ENCODE measurements at places on chromosomes 3 and 15. TPM values are rescaled to one million over a fixed set of nuclear protein-coding genes. Genes with fewer than 3 reads are reported as not detected.
A peak's percentile ranks its signal among the peaks of the same experiment; 100 is the strongest.

Gene EPHA3
- total RNA-seq: 0.40 TPM

Gene PSTPIP1
- total RNA-seq: 1.3 TPM

GRCh38 chr15:80804970-80805495 lies 25.9 kb downstream of the CEMIP start:
- ATAC-seq: peak; percentile 55

DNA sequence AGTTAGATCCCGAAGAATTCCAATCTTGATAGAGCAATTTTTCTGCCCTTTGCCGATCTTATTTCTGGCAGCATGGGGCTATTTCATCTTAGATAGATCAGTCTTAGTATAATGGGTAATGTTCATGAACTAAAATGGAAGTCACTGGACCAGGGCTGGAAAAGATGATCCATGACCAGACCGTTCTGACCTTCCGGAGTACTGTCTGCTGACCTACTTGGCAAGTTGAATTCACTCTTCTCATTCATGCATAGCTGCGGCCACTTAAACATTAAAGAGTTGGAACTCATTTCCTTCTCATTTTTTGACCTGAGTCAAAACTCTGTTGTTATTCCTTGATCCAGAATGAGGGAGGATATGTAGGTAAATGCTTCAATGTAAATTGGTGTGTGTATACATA lies 32.5 kb downstream of the GMNC start:
- no peak for ATAC-seq

DNA sequence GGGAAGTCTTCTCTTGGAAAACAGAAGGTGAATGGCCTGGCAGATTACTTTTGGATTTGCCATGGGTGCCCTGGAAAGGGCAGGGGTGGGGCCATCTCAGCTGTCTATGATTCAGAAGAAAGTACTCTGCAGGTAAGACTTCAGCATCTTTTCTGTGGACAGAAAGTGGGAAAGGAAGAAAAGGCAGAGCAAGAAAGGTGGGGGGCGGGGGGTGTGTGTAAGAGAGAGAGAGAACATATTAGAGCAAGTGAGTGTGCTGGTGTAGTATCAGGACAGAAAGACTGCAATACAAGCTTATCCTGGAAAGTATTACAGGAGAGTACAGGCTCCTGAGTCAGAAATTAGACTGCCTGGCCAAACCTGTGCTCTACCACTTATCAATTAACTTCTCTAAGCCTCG lies 5.5 kb downstream of the TAGLN3 start:
- peak; percentile 9 for ATAC-seq

Gene DNAH12
- total RNA-seq: 0.08 TPM

Gene ERICH6
- not detected for total RNA-seq

- ATAC-seq: no peak
Measured at GRCh38 chr3:178996399-178996798, 75.2 kb downstream of the ZMAT3 start.

DNA sequence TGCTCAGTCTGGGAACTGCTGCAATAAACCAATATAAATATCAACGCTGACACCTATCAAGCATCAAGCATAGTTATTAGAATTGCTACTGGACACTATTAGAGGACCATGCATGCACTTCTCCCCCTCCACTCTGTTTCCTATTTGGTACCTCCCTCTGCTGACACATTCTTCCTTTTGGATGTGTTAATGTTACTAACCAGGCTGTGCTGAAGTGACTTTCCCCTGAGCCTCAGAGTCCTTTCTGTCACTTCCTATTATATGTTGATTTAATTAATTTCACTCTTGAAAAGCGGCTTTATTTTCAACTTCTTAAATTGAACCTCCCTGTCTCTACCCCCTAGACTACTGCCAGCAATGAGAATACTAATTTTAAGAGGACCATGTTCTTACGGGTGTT lies 379.1 kb downstream of the MCTP2 start:
- no peak for ATAC-seq

GRCh38 chr3:135929670-135930069 lies 35.9 kb upstream of the PPP2R3A start:
- peak; percentile 30 for ATAC-seq

Gene PRTG
- total RNA-seq: 0.56 TPM

- ATAC-seq: no peak
Measured at GRCh38 chr3:10647376-10647775, 142.0 kb upstream of the ATP2B2 start.

Gene CLSTN2
- total RNA-seq: 1.5 TPM

DNA sequence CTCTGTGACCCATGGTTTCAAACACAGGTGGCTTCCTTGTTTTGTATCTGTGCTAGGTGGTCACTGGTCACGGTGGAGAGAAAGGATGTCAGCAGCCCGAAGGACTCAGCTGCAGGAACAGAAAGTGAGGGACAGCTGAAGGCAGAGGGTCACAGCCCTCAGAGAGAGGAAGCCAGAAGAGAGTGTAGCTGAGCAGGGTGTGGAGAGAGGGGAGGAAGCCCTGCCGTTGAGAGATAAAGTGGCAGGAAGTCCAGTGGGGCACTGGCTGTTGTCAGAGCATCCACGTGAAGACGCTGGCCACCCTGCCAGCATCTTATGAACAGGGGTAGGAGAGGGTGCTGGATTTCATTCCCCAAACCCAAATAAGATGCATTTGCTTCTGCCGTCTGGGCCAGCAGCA lies 36.9 kb downstream of the LIMD1 start:
- ATAC-seq: no peak

Gene PDCD7
- 18.6 TPM for total RNA-seq

DNA sequence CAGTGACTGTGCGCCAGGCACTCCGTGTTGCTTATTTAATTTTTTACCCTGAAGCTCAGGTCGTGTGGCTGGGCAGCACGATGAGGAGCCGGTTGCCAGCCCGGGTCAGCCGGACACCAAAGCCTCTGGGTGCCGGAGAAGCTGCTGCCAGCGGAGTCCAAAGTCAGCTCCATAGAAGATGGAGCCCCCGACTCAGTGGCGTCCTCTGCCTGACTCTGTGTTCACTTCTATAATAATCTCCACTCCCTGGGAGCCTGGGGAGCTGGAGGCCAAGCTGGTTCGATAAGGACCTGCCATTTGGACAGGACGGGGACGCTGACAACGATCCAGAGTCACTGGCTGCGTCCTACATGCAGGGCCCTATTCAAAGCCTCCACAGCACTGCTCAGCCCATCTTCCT lies 78.6 kb downstream of the VGLL4 start:
- no peak for ATAC-seq

GRCh38 chr3:39438880-39439279 lies 28.6 kb upstream of the MOBP start:
- no peak for ATAC-seq

Gene TRIM42
- total RNA-seq: not detected

Measured in esophagus mucosa (tissue), 1 donor.